ENCODE measurements at places on chromosomes 2 and 18.

DNA sequence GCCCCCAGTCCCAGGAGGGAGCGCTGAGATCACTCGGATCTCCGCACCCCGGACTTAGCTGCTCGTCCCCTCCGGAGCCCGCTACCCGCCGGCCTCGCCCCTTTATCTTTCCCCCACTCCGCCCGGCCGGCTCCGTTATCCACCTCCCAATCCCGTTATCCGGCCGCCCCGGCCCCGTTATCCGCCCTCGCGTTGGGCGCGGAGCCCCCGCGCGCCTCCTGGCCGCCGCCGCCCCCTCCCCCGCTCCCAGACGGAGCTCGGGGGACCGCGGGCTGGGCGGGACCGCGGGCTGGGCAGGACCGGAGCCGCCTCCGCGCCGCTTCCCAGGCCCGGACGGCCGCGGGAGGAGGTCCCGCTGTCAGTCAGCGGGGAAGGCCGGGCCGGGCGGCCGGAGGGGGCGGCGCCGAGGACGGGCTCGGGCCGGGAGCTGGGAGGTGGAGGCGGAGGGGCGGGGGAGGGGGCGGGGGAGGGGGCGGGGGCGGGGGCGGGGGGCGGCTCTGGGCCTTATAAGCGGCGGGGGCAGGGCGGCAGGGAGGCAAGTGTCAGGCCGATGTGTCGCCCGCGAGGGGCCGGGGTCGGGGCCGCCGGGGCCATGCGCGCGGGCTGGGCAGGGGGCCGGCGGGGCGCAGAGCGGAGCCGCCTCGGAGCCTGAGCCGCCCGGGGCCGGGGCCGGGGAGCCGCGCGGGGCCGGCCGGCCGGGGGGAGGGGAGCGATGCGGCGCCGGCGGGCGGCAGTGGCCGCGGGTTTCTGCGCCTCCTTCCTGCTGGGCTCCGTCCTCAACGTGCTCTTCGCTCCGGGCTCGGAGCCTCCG is at the start of gene PKDCC:
PKDCC (plus strand) TSS at position 534 of the 811 bp plus-strand sequence; CDS start at position 713, 179 bp downstream.
- DNase-seq = no peak

DNA sequence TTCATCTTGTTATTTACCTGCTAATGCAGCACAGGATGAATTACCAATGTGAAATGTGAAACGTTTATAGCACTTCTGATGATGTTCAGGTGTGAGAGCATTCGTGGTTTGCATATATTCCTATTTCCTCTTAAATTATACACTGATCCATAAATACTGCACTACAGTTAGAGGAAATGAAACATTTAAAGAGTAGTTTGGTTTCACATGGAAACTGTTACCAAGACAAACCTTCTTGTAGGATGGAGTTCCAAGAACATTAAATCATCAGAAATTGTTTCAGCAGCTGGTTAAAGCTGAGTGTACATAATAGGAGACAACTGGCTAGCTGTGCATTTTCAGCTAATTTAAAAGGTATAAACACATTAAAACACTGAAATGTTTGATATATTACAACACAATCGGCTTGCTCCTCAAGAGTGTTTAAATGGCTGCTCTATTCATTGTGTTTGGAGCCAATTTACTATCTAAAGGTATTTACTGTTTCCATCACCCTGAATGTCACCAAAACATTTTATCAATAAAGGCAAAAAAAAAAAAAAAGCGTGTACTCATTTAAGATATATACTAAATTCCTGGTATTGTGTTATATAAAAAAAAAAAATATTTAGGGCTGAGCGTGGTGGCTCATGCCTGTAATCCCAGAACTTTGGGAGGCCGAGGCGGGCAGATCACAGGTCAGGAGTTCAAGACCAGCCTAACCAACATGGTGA is 100.6 kb downstream of the DYM start:
- no peak for DNase-seq

DNA sequence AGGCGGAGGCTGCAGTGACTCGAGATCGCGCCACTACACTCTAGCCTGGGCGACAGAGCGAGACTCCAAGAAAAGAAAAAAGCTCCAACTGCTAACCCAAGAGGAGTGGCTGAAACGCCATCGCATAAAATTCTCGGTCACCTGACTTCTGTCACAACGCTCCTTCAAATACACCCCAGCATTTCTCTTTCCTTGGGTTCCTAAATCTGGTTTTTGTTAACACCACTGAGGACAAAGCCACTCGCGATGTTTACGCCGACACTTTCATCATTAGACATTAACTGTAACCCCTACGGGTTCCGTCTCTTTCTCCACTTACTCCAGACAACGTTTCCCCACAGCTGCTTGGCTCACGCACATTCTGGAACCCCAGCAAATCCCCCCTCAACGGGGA is 679 bp downstream of the CLK1 start:
- DNase-seq = peak; percentile 31

- DNase-seq = no peak
These were observed 380.1 kb downstream of the SOX11 start for GRCh38 chr2:6072276-6072675.

DNA sequence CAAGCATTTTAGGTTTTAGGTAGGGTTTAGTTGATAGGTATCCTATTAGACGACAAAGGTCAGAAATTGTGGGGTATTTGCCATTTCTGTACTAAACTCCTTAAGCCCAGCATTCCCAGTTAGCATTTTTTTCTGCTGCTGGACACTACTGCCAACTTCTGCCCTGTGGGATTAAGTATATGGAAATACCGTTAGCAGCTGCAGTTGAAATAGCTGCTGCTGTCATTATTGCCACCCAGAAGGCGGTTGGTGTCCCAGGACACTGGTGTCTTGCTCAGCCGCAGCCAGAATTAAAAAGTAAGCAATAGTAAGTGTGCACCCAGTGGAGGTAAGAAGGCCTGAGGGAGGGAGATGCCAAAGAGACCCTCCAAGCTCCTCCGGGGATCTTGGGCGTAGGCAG is 1.9 kb upstream of the UXS1 start:
- DNase-seq = no peak

DNA sequence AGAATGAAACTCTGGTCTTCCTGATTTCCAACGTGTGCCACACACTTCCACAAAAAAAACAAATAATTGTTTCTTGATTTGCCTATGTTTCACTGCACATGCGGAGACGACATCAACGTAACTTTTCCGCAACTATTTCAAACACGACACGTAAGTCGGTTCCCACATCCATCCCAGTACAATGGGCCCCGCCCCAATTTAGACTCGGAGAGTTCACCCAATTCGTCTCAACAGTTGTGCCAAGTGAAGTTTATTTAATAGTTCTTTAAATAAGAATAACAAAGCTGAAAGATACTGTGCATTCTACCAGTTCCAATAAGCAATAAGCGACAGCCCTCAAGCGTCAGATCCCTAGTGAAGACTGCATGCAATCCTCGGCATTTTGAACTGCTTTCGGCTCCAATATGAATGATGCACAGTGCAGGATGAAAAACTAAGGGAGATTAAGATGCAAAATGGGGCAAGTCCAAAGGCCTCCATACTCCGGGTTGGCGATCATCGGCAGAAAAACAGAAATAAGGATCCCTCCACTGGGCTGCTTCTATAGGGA is 664 bp downstream of the CCT4 start:
- DNase-seq = peak; percentile 4
